ENCODE measurements at places on chromosomes 3 and 15. TPM values are rescaled to one million over a fixed set of nuclear protein-coding genes. Genes with fewer than 3 reads are reported as not detected.

DNA sequence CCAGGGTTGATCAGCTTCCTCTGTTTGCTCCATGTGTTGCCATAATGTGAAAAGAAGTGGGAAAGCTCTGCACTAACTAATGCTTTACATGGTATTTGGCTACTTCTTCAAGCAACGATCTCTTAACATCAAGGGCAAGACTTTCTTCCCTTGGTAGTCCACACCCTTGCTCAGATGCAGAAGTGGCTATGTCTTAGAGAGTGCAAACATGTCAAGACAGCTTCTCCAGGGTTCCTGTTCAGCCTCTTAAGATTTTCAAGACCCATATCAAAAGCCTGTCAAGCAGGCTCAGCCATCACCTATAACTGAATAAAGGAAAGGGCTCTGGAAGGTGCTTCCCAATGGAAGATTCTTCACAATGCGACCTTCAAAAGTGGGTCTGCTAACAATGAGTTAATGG lies 64.8 kb upstream of the CSTA start:
- no peak for DNase-seq

GRCh38 chr3:167777356-167777755 lies 41.8 kb downstream of the SERPINI1 start:
- DNase-seq: no peak

DNA sequence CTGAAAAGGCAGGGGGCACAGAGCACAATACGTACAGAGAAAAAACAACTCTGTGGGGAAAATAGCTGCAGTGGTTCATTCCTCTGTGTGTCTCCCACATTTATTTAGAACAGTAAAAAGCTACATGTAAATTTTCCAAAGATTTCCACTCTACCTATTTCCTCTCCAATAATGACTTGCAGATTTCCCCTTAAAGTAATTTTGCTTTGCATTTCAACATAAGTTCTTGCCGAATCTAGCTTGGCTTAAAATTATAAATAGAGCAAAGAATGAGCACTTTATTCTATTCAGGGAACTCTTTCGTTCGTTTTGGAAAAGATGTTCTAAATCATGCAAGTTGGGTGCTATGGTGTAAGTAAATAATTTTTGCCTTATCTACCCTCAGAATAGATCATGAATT lies 58.2 kb upstream of the NR2E3 start:
- DNase-seq: no peak

CPNE9 gene
- total RNA-seq: not detected

- DNase-seq: no peak
Observed at GRCh38 chr3:126342991-126343648, 14.1 kb downstream of the KLF15 start.

- DNase-seq: no peak
Observed at GRCh38 chr3:177499779-177500423, 302.6 kb upstream of the TBL1XR1 start.

GRCh38 chr3:3765661-3766060 lies 33.6 kb upstream of the LRRN1 start:
- DNase-seq: no peak

DNA sequence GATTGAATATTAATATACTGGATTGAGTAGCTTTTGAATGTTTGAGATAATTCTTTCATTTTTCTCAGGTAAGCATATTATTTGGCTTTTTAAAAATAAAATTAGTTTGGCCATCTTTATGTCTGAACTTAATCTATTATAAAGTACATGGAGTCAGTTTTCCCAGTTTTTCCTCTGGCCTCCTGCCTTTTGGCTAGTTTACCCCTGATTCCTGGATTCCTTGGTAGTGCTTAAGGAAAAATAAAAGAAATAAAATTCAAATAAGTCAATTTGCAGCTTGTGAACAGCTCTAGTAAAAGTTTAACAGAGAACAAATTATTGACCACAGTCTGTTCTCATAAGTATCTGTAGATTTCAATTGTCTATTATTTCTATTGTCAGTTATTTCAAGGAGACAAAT lies 89.4 kb downstream of the COL6A6 start:
- no peak for DNase-seq

DNA sequence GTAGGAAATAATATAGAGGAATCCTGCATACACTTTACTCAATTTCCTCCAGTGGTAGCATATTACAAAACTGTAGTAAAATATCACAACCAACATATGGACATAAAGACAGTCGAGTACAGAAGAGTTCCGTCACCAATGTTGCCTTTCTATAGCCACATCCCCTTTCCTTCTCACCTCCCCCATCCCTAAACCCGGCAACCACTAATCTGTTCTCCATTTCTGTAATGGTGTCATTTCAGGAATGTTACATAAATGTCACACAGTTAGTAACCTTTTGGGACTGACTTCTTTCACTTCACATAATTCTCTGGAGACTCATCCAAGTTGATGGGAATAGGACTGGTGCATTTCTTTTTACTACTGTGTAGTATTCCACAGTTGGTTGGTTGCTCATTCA lies 41.4 kb upstream of the ATG7 start:
- no peak for DNase-seq

- DNase-seq: no peak
Observed at GRCh38 chr3:11552289-11553264, 91.1 kb downstream of the VGLL4 start.

DNA sequence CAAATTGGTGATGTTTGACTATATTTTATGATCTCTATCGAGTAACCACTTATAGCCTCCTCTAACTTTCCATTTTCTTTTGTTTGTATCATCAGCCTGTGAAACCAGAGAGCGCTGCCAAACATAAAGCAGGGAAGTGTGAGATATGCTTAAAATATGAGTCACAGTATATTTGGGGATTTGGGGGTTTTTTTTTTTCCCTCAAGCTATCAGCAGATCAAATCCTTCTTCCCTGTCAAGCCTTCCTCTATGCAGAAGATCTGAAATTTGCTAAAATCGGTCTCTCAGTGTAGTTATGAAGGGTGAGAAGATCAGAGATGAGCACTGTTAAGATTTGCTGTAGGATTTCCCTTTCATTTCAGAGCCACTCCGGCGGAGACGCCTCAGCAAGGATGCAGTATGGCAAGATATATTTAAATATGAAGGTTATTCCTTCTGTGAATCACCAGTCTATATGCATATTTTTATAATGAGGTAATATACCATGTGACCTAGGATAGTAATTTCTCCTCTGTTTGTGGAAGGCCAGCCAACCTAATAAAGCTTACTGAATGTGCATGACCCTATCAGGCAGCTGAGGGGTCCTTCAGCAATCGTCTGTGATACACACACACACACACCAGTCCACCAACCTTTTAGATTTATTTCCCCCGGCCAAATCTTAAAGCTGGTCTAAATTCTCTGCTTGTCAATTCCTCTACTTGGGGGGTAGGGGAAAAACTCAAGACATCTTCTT lies 474.1 kb downstream of the FOXP1 start:
- no peak for DNase-seq

SLC12A1 gene
- not detected for total RNA-seq

CD96 gene
- total RNA-seq: not detected

GRCh38 chr15:101137312-101137940 lies 114.4 kb downstream of the CHSY1 start:
- DNase-seq: no peak

GRCh38 chr3:195931582-195932273 lies 23.4 kb upstream of the TNK2 start:
- DNase-seq: no peak

FOXL2NB gene
- total RNA-seq: 3.5 TPM

ZNF662 gene
- total RNA-seq: 6.3 TPM

- no peak for DNase-seq
Observed at GRCh38 chr3:140545197-140545596, 132.7 kb upstream of the TRIM42 start.

ANKUB1 gene
- total RNA-seq: not detected

RYK gene
- 60.5 TPM for total RNA-seq

- no peak for DNase-seq
Observed at GRCh38 chr15:78550815-78551214, 10.6 kb downstream of the PSMA4 start.

ST3GAL6 gene
- 3.9 TPM for total RNA-seq

DNA sequence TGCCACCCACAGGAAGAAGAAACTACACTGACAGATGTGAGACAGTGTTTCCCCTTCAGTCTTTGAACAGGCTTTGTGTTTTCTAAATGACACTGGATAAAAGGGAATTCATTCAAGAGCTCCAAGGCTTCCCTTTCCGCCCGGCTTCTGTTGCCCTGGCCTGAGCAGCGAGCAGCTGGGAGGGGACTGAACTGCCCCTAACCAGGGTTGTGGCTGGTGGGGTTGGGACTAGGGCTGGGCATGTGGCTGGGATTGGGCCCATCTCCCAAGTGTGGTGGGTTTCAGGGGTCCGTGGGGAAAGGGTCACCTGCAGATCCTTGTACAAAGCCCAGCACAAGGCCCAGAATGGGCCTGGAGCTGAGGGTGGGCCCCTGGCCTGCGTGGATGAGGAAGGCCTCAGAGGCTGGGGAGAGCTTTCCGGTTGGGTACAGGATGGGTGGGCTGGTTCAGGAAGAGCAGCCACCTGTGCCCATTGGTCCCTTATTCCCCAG lies 10.4 kb downstream of the VILL start:
- no peak for DNase-seq

GRCh38 chr15:58764468-58764867 lies 6.6 kb upstream of the MINDY2 start:
- DNase-seq: no peak

CHST2 gene
- total RNA-seq: 2.2 TPM

SLC22A14 gene
- not detected for total RNA-seq

GRCh38 chr15:74307827-74308811 lies 59.3 kb downstream of the CYP11A1 start:
- no peak for DNase-seq

DNA sequence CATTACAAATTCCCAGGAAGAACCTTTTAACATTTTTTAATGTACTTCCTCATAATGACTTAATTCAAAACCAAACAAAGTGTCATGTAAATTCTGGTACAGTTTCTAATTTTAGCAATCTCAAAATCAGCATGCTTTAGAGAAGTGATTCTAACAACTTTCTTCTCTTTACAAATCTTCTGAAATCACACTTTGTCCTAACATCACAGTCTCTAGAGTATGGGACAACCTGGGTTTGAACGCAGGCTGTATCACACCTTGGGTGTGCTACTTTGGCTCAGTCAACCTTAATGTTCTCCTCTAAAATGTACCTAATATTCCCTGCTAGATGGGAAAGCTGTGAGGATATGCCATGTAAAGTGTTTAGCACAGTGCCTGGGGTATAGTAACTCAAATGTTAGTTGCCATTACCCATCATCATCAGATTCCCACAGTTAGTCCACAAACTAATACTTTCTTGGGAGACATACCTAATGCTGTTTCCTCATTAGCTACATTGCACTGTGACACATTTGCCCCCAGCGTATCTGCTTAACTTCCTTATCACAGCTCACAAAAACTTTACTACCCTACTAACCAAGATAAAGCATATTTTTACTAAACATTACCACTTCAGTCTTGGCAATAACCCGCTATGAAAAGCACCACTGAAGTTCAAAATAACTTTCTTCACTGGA lies 3.1 kb downstream of the TSPAN3 start:
- no peak for DNase-seq

NR1I2 gene
- 0.69 TPM for total RNA-seq

ZPLD1 gene
- 0.07 TPM for total RNA-seq

GRCh38 chr3:171255236-171255806 lies 204.9 kb downstream of the TNIK start:
- DNase-seq: no peak

DNA sequence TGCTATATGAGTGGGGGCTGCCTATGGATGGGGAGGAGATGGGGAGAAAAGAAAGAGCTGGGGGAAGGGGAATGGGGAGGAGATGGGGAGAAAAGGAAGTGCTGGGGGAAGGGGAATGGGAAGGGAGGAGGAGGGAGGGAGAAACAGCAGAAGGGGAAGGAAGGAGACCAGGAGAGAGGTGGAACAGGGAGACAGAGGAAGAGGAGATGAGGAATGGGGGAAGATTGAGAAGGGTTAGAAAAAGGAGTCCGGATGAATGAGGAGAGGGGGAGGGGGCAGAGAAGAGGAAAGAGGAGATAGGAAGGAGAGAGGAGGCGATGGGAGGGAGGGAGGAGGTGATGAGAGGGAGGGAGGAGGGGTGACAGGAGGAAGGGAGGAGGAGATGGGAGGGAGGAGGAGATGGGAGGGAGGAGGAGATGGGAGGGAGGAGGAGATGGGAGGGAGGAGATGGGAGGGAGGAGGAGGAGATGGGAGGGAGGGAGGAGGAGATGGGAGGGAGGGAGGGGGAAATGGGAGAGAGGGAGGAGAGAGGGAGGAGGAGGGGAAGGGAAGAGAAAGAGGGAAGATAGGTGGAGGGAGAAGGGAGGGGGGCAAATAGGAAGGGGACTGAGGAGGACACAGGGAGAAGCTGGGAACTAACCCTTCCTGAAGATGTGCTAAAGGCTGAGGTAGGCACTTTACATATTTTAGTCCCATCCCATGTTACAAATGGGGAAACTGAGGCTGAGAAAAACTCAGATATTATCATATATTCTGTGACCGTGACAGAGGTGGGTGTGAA lies 6.6 kb upstream of the BCL2L10 start:
- no peak for DNase-seq

GRCh38 chr3:128456776-128457715 lies 9.6 kb downstream of the DNAJB8 start:
- DNase-seq: no peak

PPIB gene
- total RNA-seq: 693 TPM

DNA sequence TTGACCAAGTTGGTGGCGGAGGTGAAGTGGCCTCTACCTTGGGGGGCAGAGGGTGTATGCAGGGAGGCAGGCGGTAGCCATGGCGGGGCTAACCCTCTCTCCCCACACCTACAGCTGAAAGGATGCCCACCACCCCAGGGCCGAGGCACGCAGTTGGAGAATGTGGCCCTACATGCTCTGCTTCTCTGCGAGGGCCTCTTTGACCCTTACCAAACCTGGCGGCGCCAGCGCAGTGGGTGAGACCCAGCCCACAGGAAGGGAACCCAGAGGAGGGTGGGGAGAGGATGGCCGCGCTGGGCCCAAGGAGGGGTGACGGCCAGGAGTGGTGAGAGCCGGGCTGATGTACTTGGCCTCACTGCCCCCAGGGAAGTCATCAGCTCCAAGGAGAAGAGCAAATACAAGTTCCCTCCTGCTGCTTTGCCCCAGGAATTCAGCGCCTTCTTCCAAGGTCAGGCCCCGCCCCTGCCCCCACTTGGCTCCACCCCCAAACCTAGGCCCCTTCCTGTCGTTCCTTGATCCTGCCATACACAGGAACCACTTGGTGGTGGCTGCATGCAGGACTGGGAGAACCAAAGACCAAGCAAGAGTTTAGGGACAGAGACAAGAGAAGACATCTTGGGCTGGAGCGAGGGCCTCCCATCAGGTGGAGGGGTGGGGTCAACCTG lies 9.8 kb downstream of the NBEAL2 start:
- DNase-seq: no peak

DNA sequence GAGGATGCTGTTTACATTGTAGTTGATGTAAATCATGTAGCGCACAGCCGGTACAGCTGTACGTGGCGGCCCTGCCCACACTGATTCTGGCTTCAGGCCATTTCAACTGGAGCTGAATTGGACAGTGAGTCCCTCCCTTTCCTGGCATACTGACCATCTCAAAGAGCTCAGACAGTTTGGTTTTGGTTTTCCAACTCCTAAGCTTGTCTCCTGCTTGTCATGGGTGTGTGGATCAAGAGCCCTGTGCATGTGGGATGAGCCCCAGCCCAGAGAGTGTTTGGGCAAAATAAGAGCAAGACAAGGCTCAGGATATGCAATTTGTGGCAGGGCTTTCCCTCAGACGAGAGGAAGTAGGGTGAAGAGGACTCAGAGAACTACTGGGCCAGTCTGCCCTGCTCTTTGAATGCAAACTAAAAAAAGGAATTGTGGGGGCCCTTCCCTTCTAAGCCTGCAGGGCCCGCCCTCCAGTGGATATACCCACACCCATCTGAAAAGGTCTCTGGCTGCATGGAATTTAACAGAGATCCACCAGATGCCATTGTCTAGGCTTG lies 13.3 kb downstream of the ITGA11 start:
- no peak for DNase-seq

TMEM108 gene
- 1.4 TPM for total RNA-seq

GRCh38 chr15:42010434-42010833 lies 10.4 kb downstream of the PLA2G4E start:
- DNase-seq: peak; percentile 20

Data from epithelial cell of proximal tubule (primary cell).